ENCODE measurements at places on chromosomes 3 and 15. TPM values are rescaled to one million over a fixed set of nuclear protein-coding genes. Genes with fewer than 3 reads are reported as not detected.

Gene WDR93
- total RNA-seq, result not detected

Gene SETD2
- total RNA-seq, result 38.0 TPM

Gene RASL12
- not detected for total RNA-seq

Gene GOLGA6D
- total RNA-seq, result 0.12 TPM

Gene TMEM108
- not detected for total RNA-seq

Gene FSTL1
- 0.16 TPM for total RNA-seq

Gene SUSD5
- not detected for total RNA-seq

Gene UBR1
- 34.9 TPM for total RNA-seq

Gene SLC24A5
- not detected for total RNA-seq

Gene ARHGEF26
- total RNA-seq, result 0.23 TPM

Gene ZNF620
- 5.7 TPM for total RNA-seq

Gene SKOR1
- total RNA-seq, result 0.23 TPM

Gene NRROS
- 47.8 TPM for total RNA-seq

Gene PGBD4
- total RNA-seq, result 3.8 TPM

Gene IL1RAP
- 11.5 TPM for total RNA-seq

Gene RASGRF1
- total RNA-seq, result 0.02 TPM

Gene TMEM45A
- 0.89 TPM for total RNA-seq

Gene EIF2B5
- total RNA-seq, result 52.2 TPM

Gene TMC3
- not detected for total RNA-seq

Gene CLDN16
- not detected for total RNA-seq

Gene CADPS
- not detected for total RNA-seq

Gene ZNF860
- not detected for total RNA-seq

Gene HACD2
- total RNA-seq, result 17.8 TPM

Gene GATM
- total RNA-seq, result 2.7 TPM

Gene RLBP1
- total RNA-seq, result not detected

Gene MLF1
- 3.3 TPM for total RNA-seq

Gene PROK2
- total RNA-seq, result 3.1 TPM

Gene ADCY5
- not detected for total RNA-seq

Gene CLDN18
- not detected for total RNA-seq

Gene AADACL2
- not detected for total RNA-seq

Gene SLC38A3
- not detected for total RNA-seq

Gene SPATA12
- not detected for total RNA-seq

Gene CCDC33
- total RNA-seq, result not detected

Gene GRAMD2A
- total RNA-seq, result not detected

Gene CAMKV
- not detected for total RNA-seq

Gene TGM5
- 0.91 TPM for total RNA-seq

Gene WDR49
- not detected for total RNA-seq

Gene GOLGA6B
- not detected for total RNA-seq

Gene LCMT2
- total RNA-seq, result 9.6 TPM

Gene THPO
- not detected for total RNA-seq

Gene SEMA3G
- total RNA-seq, result 0.38 TPM

Gene TRNT1
- total RNA-seq, result 35.0 TPM

Gene FBXL2
- total RNA-seq, result not detected
